ENCODE measurements at places on chromosomes 1 and 21.

- DNase-seq: no peak
- H3K27ac ChIP-seq: no peak overlapping the region
- no peaks in the 10 kb centered on the region for H3K36me3 ChIP-seq
- H3K4me1 ChIP-seq: peaks cover 12% of the 10 kb centered on the region
- H3K27me3 ChIP-seq: no peaks in the 10 kb centered on the region
- H3K4me3 ChIP-seq: no peak overlapping the region
Measured at GRCh38 chr1:30652152-30652841, 71.1 kb downstream of the MATN1 start.

DNA sequence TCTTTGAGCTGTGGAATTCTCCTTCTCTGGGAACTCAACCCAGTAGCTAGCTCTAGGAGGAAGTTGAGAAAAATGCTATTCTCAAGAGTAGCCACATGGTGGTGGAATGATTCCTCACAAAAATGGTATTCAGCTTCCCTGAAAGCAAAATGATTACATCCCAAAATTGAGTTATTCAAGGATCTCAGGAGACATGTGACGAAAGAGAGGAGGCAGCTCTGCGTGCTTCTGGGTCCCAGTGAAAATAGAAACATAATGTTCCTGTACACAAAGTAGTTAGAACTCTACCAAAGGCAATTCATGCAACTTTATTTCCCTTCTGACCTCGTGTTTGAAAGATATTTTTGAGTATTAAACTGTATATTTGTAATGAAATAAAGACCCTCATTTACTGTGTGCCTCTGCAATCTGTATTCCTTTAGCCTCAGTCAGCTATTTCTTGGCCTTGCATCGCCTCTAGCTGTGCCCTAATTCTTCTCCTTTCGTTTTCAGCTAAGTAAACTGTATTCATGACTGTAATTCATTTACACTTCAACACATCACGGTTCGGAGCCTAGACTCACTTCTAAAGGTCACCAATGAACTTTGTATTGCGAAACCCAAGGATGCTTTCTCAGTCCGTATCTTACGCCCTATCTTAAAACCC is 167.3 kb downstream of the FASLG start:
- H3K4me1 ChIP-seq: peaks cover 11% of the 10 kb centered on the region
- H3K27ac ChIP-seq: no peak overlapping the region
- H3K4me3 ChIP-seq: no peak overlapping the region
- peak; percentile 99 for DNase-seq
- no peaks in the 10 kb centered on the region for H3K36me3 ChIP-seq

- peaks cover 76% of the 10 kb centered on the region for H3K27me3 ChIP-seq
- DNase-seq: no peak
- no peak overlapping the region for H3K27ac ChIP-seq
- no peak overlapping the region for H3K4me3 ChIP-seq
- H3K4me1 ChIP-seq: no peaks in the 10 kb centered on the region
Measured at GRCh38 chr1:3003941-3004270, 17.4 kb upstream of the ACTRT2 start.

GRCh38 chr1:160046494-160047110 is 14.8 kb upstream of the PIGM start:
- peak; percentile 58 for DNase-seq
- H3K27me3 ChIP-seq: peaks cover 40% of the 10 kb centered on the region
- no peak overlapping the region for H3K4me3 ChIP-seq
- no peak overlapping the region for H3K27ac ChIP-seq
- H3K36me3 ChIP-seq: no peaks in the 10 kb centered on the region

GRCh38 chr1:91647061-91647460 is 146.4 kb downstream of the CDC7 start:
- H3K27ac ChIP-seq: no peak overlapping the region
- H3K27me3 ChIP-seq: no peaks in the 10 kb centered on the region
- DNase-seq: no peak
- H3K4me1 ChIP-seq: peaks cover 15% of the 10 kb centered on the region
- H3K4me3 ChIP-seq: no peak overlapping the region
- H3K36me3 ChIP-seq: no peaks in the 10 kb centered on the region

Measured in PC-3 (cell line).